ENCODE measurements at places on chromosomes 1 and 21. TPM values are rescaled to one million over a fixed set of nuclear protein-coding genes. Genes with fewer than 3 reads are reported as not detected.

KCND3 gene
- total RNA-seq: 1.0 TPM

GRCh38 chr1:226195144-226195543, 8.6 kb upstream of the ACBD3 start:
- no peak for DNase-seq

DNA sequence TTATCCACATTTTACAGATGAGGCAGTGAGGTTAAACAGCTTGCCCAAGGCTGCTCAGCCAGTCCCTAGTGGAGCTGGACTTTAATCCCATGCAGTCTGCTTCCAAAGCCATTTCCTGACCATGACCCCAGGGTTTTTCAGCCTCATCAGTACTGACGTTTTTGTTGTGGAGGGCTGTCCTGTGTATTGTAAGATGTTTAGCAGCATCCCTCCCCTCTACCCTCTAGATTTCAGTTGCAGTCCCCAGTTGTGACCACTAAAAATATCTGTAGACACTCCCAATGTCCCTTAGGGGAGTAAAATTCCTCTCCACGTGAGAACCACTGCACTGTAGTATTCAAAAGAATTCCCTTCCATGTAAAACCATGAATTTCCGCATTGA, 30.2 kb upstream of the C1orf105 start:
- DNase-seq: no peak

DNA sequence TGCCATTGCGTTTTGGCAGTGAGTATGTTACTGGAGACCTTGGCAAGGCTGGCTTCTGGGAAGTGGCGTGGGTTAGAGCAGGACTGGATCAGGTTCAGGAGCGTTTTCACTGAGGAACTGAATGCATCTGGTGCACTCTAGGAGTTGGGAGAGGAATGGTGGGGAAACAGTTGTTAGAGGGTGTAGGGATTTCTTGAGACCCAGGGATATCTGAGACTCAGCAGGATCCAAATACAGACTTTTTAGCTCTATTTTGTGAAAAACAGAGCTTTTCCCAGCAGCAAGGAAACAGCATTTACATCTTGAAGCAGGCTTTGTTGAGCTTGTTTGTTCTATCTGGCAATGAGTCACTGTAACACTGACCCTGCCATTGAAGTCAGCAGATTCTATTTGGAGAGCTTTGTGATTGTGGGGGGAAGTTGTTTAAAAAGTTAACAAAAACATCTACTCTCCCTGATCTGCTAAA, 56.9 kb upstream of the NRIP1 start:
- DNase-seq: no peak

DNA sequence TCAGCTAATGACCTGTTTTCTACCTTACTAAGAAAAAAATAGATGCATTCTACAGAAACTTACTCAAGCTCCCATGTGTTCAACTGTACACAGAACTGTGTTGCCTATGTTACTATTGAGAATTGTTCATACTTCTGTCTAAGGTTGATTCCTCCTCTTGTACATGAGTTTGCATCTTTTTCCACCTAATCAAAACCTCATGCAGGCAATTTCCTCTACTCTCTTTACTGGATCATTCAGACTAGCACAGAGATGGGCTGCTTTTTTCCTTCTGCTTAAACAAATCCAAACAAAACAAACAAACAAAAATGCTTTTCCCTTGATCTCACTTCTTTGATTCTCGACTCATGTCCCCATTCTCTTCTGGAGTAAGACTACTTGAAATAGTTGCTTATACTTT, 58.8 kb upstream of the PTGFR start:
- DNase-seq: no peak

CYP2J2 gene
- 17.8 TPM for total RNA-seq

GRCh38 chr1:50929376-50929958, 30.6 kb downstream of the FAF1 start:
- no peak for DNase-seq

MYOC gene
- total RNA-seq: 403 TPM

Data from tibial nerve (tissue), 4 donors.